ENCODE measurements at places on chromosomes 3 and 15.

GRCh38 chr3:87473944-87474343, 197.6 kb upstream of the POU1F1 start:
- no peak for DNase-seq

DNA sequence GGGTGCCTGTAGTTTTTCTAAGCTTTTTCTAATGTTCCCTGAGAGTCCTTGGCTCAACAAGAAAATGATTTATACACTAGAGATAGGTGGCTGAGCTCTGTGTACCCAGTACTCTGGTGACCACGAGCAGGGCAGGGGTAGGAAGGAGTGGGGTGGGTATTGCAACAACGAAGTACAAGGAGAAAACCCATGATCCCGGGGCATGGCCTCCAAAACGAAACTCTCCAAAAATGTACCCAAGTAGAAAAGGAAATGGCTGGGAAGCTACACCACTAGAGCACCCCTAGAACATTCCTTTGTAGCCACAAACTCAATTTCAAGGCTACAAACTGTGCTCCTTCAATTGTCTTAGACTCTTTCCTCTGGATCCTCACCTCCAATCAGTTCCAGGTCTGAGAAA, 138.9 kb downstream of the DUT start:
- no peak for DNase-seq

DNA sequence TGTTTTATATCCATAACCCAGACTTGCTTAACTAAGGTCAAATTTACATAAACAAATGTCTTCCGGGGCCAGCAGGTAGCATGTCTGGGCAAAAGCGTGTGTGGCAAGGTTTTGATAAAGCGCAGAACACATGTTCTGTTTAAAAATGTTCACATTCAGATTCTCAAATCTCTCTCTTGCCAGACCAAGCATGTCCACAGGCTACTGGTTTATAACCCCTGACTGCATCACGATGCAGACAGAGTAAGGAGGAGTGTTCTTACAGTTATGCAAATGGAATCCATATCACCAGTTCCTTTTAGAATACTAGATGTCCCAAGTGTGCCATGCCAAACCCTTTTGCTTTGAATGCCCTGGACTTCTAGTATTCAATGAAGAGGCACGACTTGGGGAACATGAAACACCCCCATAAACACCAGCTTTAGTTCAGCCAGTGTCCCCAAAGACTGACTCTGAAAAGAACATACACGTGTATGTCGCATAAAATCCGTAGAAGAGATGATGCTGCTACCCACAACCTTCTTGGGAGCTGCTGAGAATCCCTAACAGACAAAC, 412.0 kb downstream of the CNTN4 start:
- DNase-seq, result no peak

DNA sequence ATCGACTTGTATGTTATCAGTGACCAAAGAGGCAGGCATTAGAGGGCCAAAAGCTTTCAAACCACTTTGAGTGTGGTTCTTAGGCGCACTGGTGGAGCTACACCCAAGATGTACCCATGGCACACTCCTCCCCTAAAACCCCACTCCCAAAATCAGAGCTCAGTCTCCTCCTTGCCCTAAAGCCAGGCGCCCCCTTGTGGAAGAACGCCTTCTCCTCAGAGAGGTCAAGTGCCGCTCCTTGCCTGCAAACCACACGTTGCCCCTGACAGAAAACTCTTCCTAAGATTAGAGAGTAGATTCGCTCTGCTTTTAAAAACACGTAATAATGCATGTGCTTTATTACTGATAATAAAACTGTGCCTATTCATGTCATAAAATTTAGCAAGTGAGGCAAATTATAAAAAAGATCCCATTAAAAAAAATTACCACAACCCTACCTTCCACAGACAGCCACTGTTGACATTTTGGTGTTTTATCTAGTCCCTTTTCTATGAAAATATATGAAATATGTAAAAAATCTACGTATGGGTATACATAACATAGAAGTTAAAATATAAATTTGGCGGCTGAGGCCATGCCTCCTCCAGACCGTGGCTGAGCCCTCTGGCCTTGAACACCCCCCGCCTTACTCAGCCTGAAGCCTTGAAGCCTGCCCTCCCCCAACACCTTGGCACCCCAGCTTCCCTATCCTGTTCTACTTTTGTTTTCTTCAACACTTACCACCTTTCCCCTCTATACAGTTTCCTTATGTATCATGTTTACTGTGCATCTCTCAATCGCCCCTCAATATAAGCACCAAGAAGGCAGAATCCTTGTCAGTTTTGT, 33.5 kb downstream of the BCL2L10 start:
- DNase-seq, result no peak

DNA sequence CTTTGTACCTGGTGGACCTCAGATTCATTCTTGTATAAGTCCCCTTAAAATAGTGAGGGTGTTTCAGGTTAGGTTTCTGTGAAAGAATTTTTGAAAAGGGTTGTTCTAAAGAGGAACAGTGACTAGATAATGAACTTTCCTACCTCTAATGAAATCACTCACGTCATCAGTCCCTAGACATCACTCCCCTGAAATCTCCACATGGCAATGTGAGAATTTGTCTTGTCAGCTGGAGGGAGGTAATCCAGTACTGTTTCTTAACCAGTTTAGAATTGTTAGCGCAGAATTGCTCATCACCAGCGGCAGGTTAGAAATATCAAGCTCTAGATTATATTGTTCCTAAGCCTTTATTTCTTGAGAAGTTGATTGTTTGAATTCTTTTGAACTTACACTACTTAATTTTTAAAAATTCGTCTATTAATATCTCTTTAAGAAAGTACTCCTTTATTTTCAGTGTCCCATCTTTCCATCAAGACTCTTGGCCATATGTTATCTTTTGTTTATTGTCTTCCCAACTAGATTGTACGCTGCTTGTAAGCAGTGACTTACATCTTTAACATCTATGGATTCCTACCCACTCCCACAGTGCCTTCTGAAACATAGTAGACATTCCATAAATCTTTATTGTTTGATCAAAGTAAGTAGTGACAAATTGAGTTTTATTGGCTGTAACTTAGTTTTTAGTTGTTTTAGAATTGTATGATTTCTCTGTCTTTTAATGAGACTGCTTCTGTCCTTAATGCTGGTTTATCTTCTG, 52.8 kb downstream of the RASA2 start:
- no peak for DNase-seq

DNA sequence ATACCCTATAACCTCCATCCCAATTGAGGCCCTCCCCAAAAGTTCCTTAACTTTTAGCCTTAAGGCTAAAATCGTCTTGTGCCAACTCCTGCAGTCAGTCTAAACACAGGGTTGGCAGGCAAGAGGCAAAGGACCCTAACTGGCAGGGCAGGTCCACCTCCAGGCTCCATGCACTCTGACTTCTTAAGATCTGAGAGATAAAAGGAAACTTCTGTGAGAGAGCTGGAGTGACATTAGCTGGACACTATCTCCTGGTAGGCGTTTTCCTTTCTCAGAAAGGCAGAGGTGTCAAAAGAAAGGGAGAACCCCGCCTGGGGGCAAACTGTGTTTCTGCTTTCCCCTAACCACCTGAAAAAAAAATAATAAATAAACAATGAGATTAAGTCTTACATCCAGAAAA, 3.6 kb downstream of the CHSY1 start:
- no peak for DNase-seq

Data from epithelial cell of proximal tubule (primary cell).